ENCODE measurements at places on chromosomes 2 and 18. TPM values are rescaled to one million over a fixed set of nuclear protein-coding genes. Genes with fewer than 3 reads are reported as not detected.

NT5DC4 gene
- not detected for total RNA-seq

ALPP gene
- not detected for total RNA-seq

ADD2 gene
- total RNA-seq, result 42.9 TPM

ANKRD62 gene
- not detected for total RNA-seq

C1QL2 gene
- not detected for total RNA-seq

PFN4 gene
- 0.32 TPM for total RNA-seq

TUBB8B gene
- total RNA-seq, result not detected

COL4A4 gene
- total RNA-seq, result not detected

SERPINB3 gene
- total RNA-seq, result not detected

PRKAG3 gene
- total RNA-seq, result not detected

POTEI gene
- total RNA-seq, result not detected

Measured in activated naive CD4-positive, alpha-beta T cell treated with anti-CD3 and anti-CD28 coated beads for 36 hours (primary cell).